Activated CD4-positive, alpha-beta T cell treated with anti-CD3 and anti-CD28 coated beads for 48 hours (primary cell): ENCODE measurements at places on chromosomes 2 and 18.

DNA sequence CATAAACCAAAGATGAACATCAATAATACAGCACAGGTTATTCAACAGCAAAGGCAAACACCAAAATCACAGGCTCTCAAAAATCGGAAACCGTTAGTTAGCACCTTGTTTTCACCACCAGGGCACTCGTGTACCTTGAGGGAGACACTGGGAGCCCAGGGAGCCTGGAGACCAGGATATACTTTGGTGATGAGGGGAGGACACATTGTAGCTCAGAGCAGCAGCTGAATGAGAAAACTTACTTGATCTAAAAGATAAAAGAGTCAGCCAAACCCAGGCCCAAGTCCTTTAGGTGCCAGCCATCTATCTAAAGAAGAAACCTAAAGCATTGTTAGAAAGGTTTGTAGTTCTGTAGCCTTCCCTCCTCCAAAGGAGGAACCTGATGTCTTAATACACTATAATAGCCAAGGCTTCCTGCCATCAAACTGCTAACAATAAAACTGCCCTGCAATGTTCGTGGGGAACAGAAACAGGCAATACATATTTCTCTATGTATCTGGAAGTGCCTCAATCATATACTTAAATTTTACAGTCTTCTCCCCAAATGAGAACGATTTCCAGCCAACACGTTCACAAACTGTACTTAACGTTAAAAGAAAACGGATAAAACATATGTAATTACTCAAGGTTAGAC, 19.3 kb downstream of the BCL11A start:
- DNase-seq = no peak

DNA sequence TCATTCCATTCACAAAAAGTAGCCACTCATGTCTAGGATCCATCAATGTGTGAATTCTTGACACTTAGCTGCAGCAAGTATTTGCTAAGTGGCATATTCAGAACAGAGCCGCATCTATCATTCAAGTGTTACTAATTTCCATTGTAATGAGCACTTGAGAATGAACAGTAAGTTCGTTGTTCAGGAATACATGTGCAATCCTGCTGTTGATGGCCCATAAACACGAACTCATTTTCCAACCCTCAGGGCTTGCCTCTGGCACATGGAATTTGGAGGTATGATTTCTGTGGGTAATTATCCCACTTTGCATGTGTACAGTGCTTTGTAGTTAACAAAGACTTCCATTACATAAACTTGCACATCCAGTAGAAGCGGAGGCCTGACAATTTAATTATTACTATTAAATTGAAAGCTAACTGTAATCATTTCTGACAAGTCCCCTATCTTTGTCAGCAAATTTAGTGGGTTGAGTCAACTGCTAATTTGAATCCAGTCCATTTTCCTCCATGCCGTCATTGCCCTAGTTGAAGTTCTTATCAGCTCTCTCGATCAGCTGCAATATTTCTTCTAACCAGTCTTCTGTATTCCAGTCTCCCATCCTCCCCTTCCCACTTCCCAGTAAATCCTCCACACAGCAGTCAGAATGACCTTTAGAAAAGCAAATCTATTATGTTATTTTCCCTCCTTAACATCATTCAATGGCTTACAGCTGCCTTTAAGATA, 116.0 kb upstream of the AQP4 start:
- DNase-seq = no peak

DNA sequence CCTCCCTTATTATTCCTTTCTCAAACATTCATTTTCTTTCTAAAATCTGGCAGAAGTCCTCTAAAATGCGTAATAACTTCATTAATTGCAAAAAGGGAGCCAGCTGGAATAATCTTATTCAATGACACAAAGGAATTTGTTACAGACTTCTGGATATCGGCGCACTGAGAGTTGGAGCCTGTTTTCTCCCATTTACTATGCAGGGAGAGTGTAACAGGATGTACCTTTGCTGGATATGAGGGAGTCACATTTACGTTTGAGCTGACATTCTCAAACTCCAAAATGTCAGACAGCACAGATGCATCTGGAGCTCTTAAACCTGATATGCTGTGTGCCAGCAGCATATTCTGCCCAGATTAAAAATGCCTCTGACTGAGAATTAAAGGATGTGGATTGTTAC, 275.3 kb downstream of the TMX3 start:
- DNase-seq = no peak

DNA sequence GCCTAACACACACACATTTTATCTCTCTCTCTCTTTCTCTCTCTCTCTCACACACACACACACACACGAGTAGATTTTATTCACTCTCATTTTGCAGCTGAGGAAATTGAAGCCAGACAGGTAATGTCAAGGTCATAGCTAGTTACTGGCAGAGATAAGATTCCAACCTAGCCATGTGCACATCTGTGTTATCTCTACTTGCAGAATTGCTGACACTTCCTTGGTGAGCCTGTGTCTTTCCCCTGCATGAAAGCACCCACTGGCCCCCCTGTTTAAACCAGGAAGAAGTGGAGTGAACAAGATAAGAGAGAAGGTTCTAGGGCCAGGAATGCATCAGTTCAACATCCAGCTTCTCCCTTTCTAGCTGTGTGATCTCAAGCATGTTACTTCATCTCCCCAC, 423.7 kb downstream of the TXNL1 start:
- no peak for DNase-seq

DNA sequence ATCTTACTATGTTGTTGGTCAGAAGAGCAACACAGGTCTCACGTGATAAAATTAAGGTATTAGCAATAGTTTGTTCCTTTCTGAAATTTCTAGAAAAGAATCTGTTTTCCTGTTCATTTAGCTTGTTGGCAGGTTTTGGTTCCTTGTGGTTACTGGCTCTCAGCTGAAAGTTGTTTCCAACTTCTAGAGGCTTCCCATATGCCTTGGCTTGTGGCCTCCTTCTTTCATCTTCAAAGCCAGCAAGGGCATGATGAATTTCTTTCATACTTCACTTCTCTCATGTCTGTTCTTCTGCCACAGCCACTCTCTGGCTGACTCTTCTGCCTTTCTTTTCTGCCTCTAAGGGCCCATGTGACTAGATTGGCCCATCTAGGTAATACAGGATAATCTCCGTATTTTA, 193.7 kb downstream of the TRIB2 start:
- no peak for DNase-seq
